ENCODE measurements at places on chromosomes 7 and 10.

DNA sequence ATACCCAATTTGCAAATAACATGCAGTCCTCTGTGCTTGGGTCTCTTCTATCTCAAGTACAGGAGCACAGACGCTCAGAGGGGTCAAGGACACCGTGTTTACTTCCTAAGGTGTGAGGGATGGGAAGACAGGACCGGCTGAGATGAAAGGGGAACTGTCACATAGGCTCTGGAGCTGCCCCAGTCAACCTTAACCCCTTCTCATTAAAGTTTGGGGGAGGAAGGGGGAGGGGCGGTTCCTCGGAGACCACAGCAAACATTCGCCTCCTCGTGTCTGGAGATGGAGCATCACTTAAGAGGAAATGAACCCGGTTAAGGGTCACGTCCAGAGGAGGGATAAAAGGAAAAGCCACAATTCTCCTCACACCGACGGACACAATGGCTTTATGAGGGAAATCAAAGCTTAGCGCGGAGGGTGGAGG is 1.1 kb downstream of the SH3PXD2A start:
- no peak for DNase-seq

DNA sequence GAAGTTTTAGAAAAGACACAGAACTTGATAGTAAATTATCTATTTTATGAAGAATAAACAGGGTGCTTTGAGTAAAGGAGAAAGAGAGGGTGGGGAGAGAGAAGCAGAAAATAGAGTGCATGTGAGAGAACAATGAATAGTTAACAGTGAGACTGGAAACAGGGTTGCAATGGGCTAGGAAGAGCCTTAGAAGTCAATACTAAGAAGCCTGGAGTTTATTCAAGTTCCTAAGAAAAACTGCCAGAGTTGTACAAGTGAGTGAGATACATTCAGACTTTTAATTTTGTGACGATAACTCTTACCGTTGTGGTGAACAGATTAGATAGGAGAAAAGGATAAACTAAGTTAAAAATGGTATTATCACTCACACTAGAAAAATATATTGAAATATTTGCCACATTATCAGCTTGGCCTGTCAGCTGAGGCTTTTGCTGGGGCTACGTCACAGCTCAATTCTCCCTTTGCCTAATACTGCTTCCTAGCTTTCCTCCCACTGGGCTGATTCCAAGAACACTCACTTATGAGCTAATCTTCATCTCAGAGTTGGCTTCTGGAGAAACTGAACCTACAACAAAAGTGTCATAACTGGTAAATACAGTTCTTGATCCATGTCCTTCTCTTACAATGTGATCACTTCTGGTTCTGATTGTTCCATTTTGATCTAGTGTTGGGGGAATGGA is 92.7 kb downstream of the SEMA3D start:
- DNase-seq, result no peak

- DNase-seq, result no peak
Observed at GRCh38 chr10:121772406-121772805, 155.4 kb downstream of the ATE1 start.

GRCh38 chr7:31707089-31707488 is 20.1 kb downstream of the PPP1R17 start:
- DNase-seq, result no peak

GRCh38 chr10:36023939-36024338 is 381.8 kb upstream of the FZD8 start:
- DNase-seq, result no peak
